ENCODE measurements at places on chromosomes 7 and 10.

GRCh38 chr10:86330778-86331763 is 35.5 kb downstream of the GRID1 start:
- DNase-seq: no peak

- DNase-seq: no peak
Observed at GRCh38 chr7:151210087-151210854, at the start of gene H2BK1. H2BK1 (minus strand) TSS chr7:151210488; CDS start chr7:151210318, 170 bp downstream.

DNA sequence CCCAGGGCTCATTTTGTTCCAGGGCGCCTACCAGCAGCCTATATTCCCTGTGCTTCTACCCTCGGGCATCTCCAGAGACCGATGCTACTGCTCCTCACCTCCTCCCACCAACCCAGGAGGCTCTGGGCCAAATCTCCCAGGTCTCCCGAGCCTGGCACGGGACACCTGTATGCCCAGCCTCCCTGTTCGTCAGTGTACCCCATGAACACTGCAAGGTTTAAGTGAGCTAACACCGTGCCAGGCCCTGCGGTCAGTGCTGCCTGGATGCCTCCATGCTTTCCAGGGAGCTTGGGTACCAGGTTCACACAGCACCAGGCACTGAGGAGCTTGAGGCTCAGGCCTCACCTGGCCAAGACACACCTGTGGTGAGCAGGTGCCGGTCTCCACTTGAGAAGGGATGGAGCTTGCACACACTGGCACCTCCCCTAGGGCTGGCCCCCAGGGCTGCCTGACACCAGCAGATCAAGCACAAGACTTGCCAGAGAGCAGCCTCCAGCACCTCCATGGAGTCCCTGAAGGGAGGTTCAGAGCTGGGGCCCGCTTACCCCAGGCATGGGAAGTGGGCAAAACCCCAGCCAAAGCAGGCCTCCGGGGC is 80.3 kb downstream of the FAM53B start:
- no peak for DNase-seq

DNA sequence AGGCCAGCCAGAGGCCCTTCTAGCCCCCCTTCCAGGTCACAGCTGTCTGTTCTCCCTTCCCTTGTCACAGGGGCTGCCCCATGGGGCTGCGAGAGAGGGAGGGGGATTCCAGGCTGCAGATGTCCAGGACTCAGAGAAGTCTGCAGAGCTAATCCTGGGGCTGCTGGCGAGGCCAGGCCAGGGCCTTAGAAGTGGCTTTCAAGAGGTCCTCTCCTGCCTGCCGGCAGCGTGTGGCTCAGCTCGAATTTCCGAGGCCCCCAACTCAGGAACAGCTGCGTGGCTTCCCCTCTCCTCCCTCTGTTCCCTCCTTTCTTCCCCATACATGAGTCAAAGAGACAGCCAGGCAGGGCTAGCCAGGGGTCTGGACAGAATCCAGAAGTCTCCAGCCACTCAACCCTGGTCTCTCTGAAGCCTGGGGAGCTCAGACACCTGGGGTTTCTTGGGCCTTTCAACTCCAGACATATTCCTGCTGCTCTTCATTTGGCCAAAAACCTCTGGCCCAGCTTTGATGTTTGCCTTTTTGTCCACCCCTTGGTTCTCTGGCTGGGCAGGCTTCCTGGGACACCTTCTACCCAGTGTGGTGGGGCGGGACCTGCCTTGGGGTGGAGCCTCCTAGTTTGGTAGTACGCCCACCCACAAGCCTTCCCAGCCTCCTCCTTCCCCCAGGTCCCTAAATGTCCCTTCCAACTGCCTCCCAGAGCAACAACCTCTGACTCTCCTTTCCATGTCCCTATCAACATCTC is 21.8 kb upstream of the EIF5AL1 start:
- DNase-seq: no peak

DNA sequence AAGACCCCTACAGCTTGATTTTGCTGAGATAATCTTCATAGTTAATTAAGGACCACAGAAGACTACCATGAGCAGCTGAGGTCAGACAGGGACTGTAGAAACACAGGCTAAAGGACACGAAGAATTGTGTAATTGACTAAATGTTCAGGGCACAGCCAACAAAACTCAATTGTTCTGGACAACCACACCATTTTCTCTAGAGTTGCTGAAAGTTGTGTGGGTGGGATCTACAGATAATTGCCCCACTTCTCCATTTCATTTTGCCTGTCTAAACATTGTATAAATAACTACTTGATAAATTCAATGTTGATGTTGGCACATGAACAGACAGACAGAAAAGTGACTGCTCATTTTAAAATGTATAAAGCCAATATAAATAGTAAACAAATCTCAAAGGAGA is 39.0 kb upstream of the SLC16A12 start:
- DNase-seq: peak; percentile 8
